ENCODE measurements at places on chromosomes 3 and 15.

GRCh38 chr3:11005686-11006256, 13.2 kb downstream of the SLC6A1 start:
- no peak for DNase-seq

GRCh38 chr3:38327335-38328009, 19.1 kb upstream of the XYLB start:
- DNase-seq, result no peak

- no peak for DNase-seq
Measured at GRCh38 chr15:73156431-73157191, 104.3 kb downstream of the NEO1 start.

DNA sequence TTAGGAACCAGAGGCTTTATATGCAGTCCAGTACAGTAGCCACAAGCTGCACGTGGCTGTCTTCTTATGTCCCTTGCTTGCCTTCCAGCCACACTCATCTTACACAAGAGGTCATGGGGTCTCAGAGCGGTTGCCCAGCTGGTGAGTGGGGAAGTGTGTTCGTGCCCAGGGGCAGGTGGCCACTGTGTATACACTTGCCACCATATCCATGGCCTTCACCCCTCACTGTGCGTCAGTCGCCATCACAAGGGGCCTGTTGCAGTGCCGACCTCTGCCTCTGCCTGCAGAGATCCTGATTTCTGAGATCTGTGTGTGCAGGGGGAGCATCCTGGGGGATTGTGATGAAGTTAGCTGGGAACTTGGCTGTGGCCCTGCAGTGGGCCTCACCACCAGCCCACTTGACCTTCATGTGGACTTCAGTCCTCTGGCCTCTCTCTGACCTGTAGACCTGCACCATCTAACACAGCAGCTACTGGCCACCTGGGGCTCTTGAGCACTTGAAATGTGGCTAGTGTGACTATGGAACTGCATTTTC, 43.1 kb upstream of the SACM1L start:
- no peak for DNase-seq

- no peak for DNase-seq
Measured at GRCh38 chr3:102223132-102223531, 211.7 kb upstream of the ZPLD1 start.

GRCh38 chr3:135081451-135081850, 286.4 kb downstream of the EPHB1 start:
- no peak for DNase-seq

DNA sequence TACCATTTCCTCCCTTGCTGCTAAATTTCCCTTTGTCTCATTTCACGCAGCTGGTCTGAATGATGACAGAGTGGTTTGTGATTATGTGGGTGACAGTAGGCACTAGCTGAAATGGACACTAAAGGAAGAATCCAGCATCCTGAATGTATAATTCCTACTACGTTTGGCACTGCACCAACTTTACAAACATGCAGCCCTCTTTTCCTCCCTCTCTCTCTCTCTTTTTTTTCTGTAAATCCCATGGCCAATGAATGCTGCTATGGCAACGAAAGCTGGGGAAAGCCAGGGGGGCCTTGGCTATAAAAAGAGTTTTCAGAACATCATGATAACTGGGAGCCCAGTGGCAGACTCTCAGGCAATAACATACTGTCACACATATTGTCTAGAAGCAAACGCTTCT, 367.2 kb upstream of the AGTR1 start:
- DNase-seq, result no peak

DNA sequence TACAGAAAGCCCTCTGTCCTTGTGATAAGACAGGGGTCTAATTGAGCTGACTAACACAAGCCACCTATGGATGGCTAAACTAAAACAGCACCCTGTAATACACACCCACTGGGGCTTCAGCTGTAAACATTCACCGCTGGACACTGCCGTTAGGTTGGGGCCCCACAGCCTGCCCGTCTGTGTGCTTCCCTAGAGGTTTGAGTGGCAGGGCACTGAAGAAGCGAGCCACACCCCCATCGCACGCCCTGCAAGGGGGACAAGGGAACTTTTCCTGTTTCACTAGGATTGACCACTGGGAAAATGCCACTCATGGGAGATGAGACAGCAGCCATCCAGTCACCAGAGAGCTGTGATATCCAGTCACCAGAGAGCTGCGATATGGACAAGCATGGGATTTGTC, 335.7 kb upstream of the CFAP20DC start:
- no peak for DNase-seq

- DNase-seq, result no peak
Measured at GRCh38 chr3:49707113-49707480, 12.4 kb downstream of the AMIGO3 start.

GRCh38 chr3:50395070-50395860, 35.9 kb upstream of the TMEM115 start:
- DNase-seq, result no peak

- peak; percentile 35 for DNase-seq
Measured at GRCh38 chr3:56894881-56895431, 93.2 kb upstream of the ARHGEF3 start.

DNA sequence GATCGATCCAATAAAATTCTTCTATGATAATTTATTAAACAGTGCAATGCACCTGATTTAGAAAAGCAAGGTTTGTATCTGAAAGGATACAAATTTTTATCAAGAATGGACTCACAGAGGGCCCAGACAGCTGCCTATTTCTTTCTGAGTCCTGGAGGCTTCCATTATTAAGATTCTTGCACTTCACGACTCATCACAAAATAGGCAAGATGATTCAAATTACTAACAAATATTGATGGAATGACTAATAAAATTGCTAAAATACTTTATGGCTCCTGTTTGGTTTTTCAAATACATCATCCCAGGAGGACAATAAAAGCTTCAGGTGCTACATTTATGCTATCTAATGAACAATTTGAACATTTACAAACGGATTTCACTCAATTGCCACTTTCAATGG, 483.0 kb upstream of the AGTR1 start:
- no peak for DNase-seq

DNA sequence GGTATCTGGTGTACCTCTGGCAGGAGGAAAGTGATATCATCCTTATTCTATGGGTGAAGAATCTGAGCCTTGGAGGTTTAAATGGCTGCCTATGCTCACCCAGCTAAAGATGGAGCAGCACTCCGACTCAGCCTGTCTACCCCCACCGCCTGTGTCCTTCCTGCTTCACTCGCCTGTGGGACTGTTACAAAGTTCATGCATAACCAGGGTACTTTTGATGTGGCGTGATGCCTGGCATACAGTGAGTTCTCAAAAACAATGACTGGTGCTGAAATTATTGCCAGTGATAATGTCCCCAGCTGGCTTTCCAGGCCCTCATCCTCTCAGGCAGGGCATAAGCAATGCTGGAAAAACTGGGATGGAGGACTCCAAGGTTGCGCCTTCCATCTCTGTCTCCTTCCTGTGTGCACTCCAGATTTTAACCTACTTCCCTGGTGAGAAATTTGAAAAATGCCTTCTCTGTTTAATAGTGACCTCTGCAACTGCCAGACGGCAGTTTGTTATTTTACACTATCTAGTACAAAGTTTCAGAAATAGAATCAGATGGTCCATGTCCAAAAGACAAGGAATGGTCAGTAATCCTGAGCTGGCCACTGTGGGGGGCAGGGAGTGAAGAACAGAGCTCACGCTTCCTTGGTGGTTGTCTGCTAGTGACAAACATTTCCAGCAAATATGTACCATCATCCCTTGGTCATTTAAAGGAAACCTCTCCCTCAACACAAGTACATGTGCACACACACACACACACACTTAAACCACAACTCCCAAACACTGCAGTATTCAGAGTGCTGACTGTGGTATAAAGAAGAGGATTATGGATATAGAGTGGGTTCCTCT, 86.5 kb upstream of the NMNAT3 start:
- no peak for DNase-seq

- no peak for DNase-seq
Measured at GRCh38 chr15:74642734-74643664, 27.4 kb downstream of the CLK3 start.

DNA sequence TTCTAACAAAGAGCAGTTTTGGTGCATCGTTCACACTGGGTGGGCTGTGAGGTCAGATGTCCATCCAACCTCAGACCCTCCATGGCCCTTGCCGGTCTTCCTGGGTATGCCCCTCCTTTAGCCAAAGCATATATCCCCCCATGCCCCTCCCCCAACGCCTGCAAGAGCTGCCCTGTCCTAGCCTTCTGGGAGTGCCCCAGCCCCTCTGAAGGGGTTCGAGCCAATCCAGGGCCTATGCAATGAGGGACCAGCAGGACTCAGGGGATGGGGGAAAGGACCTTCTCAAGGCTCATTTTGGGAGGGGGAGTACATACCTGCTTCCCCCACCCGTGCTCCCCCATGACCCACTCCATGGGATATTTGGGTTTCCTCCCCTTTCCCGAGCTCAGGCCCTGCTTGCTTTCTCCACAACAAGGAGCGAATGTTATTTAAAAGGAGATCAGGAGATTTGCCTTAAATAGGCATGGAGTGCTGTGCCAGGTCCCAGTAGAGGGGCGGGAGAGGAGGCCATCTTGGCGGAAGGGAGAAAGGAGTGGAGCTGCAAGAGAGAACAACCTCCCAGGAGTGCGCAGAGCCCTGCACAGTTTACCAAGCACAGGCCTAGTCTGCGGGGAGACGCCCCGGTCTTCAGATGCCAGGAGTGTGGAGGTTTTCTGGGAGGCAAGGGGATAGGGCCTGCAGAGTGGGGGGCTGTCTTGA, 18.2 kb downstream of the PIF1 start:
- no peak for DNase-seq

DNA sequence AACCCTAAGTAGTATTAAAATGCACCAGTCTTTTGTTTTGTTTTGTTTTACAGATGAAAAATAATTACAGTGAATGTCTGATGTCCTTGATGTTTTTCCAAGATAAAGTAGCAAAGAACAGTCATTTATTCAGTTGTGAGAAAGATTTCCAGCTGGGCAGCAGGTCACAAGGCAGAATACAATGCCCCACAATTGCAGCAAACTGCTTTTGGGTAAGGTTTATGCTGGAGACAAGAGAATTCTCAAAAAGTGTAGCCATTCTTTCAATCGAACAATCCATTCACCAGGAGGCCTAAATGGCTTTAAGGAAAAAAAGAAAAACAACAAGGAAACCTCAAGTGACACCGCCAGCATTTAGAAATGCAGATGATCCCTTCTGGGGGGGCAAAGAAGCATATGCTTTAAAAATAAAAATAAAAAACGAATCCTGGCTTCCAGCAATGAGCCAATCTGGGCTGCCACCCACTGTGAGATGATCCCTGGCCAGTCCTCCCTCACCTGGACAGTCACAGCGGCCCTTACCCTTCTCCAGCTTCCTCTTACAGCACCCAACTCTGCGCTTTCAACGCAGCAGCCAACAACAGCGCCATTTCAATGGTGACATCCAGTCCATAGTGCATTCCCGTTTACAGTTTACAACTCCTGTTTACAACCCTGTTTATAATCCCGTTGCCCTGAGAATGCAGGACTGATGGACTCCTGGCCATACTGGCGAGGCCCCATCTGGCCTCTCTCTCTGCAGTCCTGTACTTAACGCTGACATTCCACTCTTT, 25.7 kb upstream of the WNT5A start:
- DNase-seq, result no peak

DNA sequence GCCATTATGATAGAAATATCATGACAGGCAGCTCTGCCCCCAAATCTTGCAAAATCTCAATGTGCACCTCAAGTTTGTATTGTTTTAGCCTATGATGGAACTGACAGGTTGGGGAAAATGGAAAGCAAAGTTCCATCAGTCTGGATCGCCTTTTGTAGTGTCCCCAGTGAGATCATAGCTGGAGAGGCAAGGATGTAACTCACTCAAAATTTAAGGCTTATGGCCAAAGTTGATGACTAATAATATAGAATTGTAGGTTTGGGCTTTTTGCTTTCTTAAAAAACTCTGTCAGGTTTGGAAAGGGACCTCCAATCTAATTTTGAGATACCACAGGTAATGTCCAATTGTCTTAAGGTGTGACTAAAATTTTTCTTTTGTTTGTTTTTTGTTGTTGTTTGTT, 1.4 kb upstream of the ACP3 start:
- no peak for DNase-seq

DNA sequence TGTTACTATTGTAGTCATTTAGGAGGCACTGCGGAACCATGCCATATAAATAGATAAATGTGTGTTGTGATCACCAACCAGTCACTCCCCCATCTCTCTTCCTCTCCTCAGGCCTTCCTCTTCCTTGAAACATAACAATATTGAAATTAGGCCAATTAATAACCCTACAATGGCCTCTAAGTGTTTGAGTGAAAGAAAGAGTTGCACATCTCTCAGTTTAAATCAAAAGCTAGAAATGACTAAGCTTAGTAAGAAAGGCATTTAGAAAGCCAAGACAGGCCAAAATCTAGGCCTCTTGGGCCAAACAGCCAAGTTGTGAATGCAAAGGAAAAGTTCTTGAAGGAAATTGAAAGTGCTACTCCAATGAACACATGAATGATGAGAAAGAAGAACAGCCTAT, 8.1 kb upstream of the DNASE1L3 start:
- no peak for DNase-seq

DNA sequence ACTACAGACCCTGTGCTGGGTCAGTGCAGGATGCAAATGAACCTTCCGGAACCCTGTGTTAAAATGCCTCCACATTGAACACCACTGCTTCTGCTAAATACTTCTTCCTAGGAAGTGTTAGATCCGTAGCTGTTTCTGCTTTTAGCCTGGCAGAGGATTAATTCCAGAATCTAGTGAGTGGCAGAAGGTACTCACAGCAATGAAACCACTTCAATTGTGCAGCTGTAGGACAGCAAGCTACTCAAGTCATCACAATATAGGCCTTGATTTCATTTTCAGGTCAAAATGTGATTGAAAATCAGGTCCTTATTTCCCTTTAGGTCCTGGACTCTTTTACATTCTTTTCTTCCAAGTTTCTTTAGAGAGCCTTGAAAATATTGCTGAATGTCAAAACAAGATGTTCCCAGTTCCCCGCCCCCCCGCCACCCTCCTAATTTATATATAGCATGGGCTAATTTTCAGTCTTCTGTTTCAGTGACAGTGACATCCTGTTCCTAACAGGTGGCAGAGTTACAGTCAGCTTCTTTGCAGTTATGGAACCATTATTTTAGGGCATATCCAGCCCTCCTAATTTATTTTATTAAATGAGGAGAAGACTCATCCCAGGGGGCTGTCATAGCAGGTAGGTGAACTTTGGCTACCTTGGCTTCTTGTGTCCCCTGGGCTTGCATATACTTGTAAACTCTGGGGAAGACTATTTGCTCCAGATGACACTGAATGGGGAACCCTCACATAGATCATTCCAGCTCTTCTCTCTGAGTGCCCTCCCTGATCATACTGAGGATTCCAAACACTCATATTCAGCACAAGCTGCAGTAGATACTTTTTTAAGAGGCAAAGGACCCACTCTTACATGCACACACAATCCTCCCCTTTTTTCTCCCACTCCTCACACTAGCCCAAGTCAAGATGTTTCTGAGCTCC, 28.0 kb upstream of the ARNT2 start:
- DNase-seq, result no peak

All from GM12891 (cell line).